Endothelial cell (in vitro differentiated cells): ENCODE measurements at places on chromosomes 5 and 9. TPM values are rescaled to one million over a fixed set of nuclear protein-coding genes. Genes with fewer than 3 reads are reported as not detected.

GLRA1 gene
- not detected for total RNA-seq

SLC36A2 gene
- not detected for total RNA-seq

NSA2 gene
- 59.2 TPM for total RNA-seq

ELL2 gene
- 21.6 TPM for total RNA-seq

PRRX2 gene
- 0.21 TPM for total RNA-seq

TSSK1B gene
- total RNA-seq: not detected

ANKRD34B gene
- total RNA-seq: 0.62 TPM
